ENCODE measurements at places on chromosomes 13 and 19. TPM values are rescaled to one million over a fixed set of nuclear protein-coding genes. Genes with fewer than 3 reads are reported as not detected.

- DNase-seq, result no peak
These were observed 87.2 kb upstream of the C1QTNF9B start for GRCh38 chr13:23984546-23984945.

GRCh38 chr13:75417012-75417384 is 65.0 kb downstream of the TBC1D4 start:
- no peak for DNase-seq

DNA sequence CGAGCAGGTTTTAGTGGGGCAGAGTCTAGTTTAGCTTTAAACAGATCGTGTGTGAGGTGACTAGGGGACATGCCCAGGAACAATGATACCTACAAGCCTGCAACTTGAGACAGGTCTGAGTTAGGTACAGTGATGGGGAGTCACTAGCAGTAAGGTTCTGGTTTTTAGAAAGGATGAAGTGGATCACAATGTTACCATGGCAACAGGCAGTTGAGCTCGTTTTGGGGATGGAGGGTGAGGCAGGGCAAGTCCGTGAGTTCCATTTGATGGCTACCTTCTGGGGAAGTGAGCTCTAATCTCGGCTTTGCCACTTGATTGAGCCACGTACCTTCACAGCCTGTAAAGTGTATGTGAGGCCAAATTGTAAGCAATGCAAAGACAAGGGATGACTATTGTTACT is 76.0 kb upstream of the GTF3A start:
- DNase-seq, result no peak

DNA sequence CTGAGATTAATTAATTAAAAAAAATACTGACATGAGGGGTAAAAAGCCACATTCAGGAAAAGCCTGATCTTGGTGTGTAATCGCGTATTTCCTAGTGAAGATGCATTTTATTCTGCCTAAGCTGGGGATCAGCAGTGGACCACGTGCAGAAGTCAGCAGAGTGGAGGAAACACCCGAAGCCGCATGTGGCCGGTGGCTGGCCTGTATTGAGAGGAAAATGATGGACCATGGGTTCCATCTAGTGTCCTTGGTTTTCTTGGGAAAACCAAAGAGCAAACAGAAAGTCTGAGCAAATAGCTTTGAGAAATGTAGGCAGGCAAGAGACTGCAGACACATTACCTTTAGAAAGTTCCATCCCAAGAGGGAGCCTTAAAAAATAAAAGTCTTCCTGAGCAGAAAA is 23.7 kb upstream of the SHISA2 start:
- DNase-seq, result no peak

- no peak for DNase-seq
These were observed 35.6 kb upstream of the TPTE2 start for GRCh38 chr13:19596960-19597361.

GRCh38 chr13:100399455-100399854 is 189.1 kb downstream of the GGACT start:
- DNase-seq, result no peak

DNA sequence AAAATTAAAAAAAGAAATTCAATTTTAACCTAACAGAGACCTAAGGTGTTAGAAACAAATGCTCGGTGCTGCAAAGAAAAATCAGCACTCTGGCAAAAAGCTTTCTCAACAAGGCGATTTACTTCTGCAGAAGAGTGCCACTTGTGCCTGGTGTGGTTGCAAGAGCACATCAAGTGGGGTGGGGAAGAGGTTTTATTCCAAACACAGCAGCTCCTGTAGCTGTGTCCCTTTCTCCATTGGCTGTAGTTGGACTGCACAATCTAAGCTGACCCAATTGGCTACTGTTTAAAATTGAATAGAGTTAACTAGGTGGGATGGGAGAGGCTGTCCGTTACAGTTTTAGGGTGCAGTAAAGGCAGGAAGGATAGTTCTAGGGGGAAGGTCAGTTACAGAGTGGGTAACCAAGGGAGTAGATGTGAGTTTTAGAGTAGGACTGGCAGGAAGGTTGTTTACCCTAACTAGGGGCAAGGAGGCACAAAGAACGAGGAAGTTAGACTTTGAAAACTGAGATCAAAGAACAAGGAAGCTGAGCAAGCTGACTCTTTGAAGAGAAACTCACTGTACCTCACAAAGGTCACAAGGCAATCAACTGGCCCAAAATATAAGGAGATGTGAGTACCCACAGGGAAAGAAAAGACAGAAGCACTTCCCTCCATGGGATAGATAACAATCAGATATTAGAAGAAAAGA is 145.7 kb downstream of the LIG4 start:
- no peak for DNase-seq

- DNase-seq, result no peak
These were observed 2428.4 kb upstream of the PCDH20 start for GRCh38 chr13:63843766-63844699.

- no peak for DNase-seq
These were observed 4.9 kb upstream of the OLFM2 start for GRCh38 chr19:9941231-9941630.

DNA sequence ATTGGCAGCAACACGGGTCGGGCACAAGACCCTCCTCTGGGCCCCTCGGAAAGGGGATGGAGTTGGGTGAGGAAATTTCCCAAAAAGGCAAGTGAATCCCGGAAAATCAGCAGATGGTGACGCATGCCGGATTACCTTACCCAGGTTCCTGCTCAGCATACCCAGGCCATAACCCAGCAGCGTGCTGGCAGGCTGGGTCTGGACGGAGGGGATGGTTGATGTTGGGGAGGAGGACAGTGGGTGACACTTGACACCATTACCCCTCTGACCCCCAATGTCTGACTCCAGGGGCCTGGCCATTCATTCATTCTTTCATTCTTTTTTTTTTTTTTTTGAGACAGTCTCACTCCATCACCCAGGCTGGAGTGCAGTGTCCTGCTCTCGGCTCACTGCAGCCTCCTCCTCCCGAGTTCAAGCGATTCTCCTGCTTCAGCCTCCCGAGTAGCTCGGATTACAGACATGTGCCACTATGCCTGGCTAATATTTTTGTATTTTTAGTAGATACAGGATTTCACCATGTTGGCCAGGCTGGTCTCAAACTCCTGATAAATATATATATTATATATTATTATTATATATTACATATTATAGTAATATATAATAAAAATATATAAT is 799 bp downstream of the PVR start:
- no peak for DNase-seq

GRCh38 chr13:33188093-33188882 is 97.3 kb downstream of the STARD13 start:
- DNase-seq, result no peak

GRCh38 chr19:23378948-23379347 is 16.3 kb downstream of the ZNF91 start:
- DNase-seq, result no peak

GRCh38 chr13:35365883-35366282 is 110.6 kb downstream of the MAB21L1 start:
- no peak for DNase-seq

- no peak for DNase-seq
These were observed at the start of gene SYDE1 for GRCh38 chr19:15107061-15108010. TSS of gene SYDE1 (plus strand) at chr19:15107401. CDS start at chr19:15107434, 33 bp downstream.

- DNase-seq, result no peak
These were observed at the start of gene NTF4 for GRCh38 chr19:49064768-49065611. TSS of gene NTF4 (minus strand) at chr19:49064818. CDS start at chr19:49061997, 2,821 bp downstream.

DNA sequence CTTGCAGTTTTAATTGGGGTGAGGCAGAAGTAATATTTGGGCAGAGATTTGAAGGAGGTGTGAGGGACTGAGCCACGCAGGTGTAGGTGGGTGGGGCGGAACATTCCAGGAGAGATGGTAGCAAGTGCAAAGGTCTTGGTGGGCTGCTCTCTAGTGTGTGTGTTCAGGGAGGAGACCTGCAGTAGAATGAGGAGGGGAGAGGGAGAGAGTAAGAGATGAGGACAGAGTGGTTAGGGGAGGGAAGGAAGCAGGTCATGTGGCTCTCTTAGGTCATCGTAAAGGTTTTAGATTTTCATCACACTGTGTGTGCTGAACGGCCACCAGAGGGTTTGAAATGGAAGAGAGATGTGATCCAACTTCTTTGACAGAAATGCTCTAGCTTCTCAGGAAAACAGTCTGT is 33.5 kb downstream of the WASF3 start:
- no peak for DNase-seq

Gene HSPB6
- 1.8 TPM for total RNA-seq

Gene IZUMO2
- not detected for total RNA-seq

Gene MPV17L2
- total RNA-seq, result 36.3 TPM

Gene SIGLEC6
- total RNA-seq, result not detected

Gene ETV2
- 0.70 TPM for total RNA-seq

Gene LRRC63
- 0.06 TPM for total RNA-seq

Gene SPC24
- total RNA-seq, result 11.9 TPM

Gene R3HDM4
- 75.7 TPM for total RNA-seq

Gene PCP2
- not detected for total RNA-seq

Gene LHB
- not detected for total RNA-seq

Gene ZNF154
- 4.2 TPM for total RNA-seq

Gene C19orf38
- total RNA-seq, result not detected

Gene SLC25A30
- 10.5 TPM for total RNA-seq

All from glomerular endothelial cell (primary cell).